Lung (tissue), 17 donors: ENCODE measurements at places on chromosomes 1 and 21.

DNA sequence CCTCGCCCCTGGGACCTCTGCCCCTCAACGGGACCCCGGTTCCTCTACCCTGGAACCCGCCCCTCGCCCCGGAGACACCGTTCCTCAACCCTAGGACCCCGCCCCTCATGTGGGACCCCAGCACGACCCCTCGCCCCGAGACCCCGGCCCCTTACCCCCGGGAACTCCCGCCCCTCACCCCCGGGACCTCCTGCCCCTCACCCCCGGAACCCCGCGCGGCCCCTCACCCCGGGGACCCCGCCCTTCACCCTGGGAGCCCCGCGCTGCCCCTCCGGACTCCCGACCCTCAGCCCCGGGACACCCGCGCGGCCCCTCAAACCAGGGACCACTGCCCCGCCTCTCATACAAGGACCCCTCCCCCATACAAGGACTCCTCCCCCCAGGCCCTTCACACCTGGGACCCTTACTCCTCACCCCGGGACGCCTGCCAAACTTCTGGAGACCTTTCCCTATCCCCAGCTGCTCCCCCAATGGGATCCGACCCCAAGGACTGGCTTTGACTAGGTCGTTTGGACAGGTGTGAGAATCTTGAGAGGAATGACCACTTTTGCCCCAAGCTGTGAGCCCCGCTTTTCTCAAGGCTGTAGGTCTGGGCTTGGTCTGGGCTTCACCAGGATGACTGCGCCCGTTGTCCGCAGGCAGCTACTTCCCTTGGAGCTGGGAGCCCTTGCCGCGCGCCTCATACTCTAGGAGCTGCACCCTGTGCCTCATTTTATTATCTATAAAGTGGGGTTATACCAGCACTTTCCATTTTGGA is 843 bp downstream of the DIP2A start:
- DNase-seq: peak; percentile 38
- H3K4me3 ChIP-seq: peak overlapping the region; percentile 72
- H3K36me3 ChIP-seq: peaks cover 4% of the 10 kb centered on the region
- peaks cover 10% of the 10 kb centered on the region for H3K4me1 ChIP-seq
- H3K27ac ChIP-seq: peak overlapping the region; percentile 97
- H3K27me3 ChIP-seq: no peaks in the 10 kb centered on the region

- no peaks in the 10 kb centered on the region for H3K36me3 ChIP-seq
- no peaks in the 10 kb centered on the region for H3K27me3 ChIP-seq
- H3K4me1 ChIP-seq: peaks cover 25% of the 10 kb centered on the region
- H3K4me3 ChIP-seq: no peak overlapping the region
- H3K27ac ChIP-seq: no peak overlapping the region
- no peak for DNase-seq
Measured at GRCh38 chr1:21297975-21298374, 7.7 kb upstream of the ECE1 start.

- H3K27ac ChIP-seq: no peak overlapping the region
- H3K36me3 ChIP-seq: no peaks in the 10 kb centered on the region
- peaks cover 7% of the 10 kb centered on the region for H3K27me3 ChIP-seq
- H3K4me3 ChIP-seq: no peak overlapping the region
- no peak for DNase-seq
Measured at GRCh38 chr1:24506691-24507381, 4.2 kb downstream of the RCAN3 start.

DNA sequence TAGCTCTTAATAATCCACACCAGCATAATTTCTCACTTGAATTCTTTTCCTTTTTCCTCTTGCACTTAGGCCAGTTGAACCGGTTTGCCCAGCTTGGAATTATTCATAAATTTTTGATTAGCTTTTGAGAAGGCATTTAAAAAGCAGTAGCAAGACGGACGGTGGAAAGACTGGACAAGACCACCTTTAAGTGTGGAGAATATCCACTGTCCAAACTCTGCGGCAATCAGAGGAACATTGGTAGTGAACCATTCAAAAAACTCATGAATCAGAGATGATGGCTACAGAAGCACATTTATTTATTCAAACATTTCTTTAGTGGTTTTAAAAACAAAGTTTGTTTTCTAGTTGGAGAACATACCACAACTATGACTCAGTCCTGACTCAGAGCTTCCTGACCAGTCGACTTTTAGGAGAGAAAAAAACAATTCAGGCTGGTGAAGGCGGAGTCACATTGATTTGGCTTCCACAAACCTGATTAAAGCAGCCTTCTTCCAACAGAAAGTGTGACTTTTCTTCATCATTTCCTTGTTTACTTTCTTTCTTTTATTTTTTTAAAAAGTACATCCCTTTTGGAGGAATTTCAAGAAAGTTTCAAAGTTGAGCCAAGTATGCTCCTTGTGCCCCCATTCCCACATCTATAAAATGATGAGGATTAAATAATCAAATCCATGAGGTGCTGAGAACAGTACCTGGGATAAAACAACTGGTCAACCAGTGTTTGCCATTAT is 128.8 kb downstream of the ADSS2 start:
- no peaks in the 10 kb centered on the region for H3K27me3 ChIP-seq
- peak overlapping the region; percentile 77 for H3K27ac ChIP-seq

DNA sequence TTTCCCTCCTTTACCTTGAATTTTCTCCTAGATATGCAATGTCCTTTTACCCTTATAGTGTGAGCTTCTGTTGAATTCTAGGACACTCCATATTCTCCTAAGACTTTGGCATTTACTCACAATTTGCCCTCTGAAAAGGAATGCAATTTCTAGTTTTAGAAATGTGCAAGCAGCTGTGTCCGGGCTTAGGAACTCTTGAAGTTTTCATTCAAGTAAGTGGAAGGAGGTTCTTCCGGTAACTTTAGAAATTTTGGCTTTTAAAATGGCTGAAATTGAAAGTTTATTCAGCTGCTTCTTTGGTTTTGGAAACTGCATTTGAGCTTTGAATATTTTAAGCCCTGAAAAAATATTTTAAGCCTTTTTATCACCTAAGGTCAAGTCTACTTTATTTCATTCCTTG is 56.3 kb downstream of the DPH5 start:
- H3K27me3 ChIP-seq: no peaks in the 10 kb centered on the region
- no peaks in the 10 kb centered on the region for H3K4me1 ChIP-seq
- no peak overlapping the region for H3K27ac ChIP-seq
- H3K4me3 ChIP-seq: no peak overlapping the region
- H3K36me3 ChIP-seq: peaks cover 8% of the 10 kb centered on the region

DNA sequence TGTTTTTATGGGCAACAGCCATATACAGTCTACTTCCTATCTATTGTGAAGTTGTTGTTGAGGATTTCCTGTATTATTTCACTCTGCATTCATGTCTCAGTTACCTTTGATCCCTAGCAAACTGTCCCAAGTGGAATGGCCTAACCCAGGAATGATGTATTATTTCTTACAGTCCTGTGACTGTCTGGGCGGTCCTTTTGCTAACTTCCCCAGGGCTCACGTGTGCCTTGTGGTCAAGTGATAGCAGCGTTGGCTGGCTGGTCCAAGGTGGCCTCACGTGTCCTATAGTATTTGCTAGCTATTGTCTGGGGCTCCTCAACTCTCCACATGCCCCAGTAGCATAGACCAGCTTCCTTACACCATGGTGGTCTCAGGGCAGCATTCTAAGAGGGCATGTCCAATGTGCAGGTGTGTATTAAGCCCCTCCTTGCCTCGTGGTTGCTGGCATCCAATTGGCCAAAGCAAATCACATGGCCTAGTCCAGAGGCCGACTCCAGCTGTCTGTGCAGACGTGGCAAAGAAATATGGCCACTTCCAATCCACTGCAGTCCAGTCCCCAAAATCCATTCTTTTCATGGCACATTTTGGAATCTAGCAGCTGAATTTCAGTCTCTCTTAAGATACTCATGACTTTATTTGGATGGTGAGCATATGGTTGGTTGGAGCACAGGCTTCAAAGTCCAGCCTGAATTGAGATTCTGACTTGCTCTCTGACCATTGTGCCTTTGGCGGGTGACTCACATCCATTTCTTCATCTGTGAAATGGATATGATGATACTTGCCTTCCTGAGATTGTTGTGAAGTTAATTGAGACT is 94.1 kb downstream of the GALNT2 start:
- no peak for DNase-seq
- H3K27me3 ChIP-seq: no peaks in the 10 kb centered on the region

GRCh38 chr1:110722807-110723206 is 48.1 kb upstream of the KCNA3 start:
- no peak overlapping the region for H3K27ac ChIP-seq
- H3K4me1 ChIP-seq: peaks cover 3% of the 10 kb centered on the region
- no peak for DNase-seq
- no peak overlapping the region for H3K4me3 ChIP-seq

- H3K4me3 ChIP-seq: no peak overlapping the region
- DNase-seq: no peak
- no peaks in the 10 kb centered on the region for H3K36me3 ChIP-seq
Measured at GRCh38 chr21:38590449-38591217, 92.4 kb upstream of the ERG start.

- H3K4me1 ChIP-seq: peaks cover 4% of the 10 kb centered on the region
- no peaks in the 10 kb centered on the region for H3K27me3 ChIP-seq
- no peak overlapping the region for H3K4me3 ChIP-seq
Measured at GRCh38 chr1:56469640-56470371, 109.6 kb downstream of the PLPP3 start.

DNA sequence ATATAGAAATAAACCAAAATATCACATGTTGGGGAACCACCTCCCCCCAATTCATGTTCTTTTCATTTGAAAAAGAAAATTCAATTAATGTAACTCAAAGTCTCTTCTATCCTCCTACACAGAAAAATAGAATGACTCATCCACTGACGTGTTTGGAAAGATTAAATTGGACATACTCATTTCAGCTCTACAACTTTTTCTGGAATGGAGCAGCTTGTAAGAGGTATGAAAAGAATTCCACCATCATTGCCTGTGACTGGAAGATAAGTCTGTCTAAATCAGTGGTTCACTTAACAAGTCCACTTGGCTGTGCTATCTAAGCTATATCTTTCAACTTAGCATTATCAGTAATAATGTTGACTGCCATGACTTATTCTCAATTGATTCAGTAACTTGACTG is 702.3 kb downstream of the BRINP3 start:
- H3K4me3 ChIP-seq: no peak overlapping the region
- DNase-seq: no peak
- no peak overlapping the region for H3K27ac ChIP-seq
- H3K4me1 ChIP-seq: no peaks in the 10 kb centered on the region
- no peaks in the 10 kb centered on the region for H3K27me3 ChIP-seq
- no peaks in the 10 kb centered on the region for H3K36me3 ChIP-seq

DNA sequence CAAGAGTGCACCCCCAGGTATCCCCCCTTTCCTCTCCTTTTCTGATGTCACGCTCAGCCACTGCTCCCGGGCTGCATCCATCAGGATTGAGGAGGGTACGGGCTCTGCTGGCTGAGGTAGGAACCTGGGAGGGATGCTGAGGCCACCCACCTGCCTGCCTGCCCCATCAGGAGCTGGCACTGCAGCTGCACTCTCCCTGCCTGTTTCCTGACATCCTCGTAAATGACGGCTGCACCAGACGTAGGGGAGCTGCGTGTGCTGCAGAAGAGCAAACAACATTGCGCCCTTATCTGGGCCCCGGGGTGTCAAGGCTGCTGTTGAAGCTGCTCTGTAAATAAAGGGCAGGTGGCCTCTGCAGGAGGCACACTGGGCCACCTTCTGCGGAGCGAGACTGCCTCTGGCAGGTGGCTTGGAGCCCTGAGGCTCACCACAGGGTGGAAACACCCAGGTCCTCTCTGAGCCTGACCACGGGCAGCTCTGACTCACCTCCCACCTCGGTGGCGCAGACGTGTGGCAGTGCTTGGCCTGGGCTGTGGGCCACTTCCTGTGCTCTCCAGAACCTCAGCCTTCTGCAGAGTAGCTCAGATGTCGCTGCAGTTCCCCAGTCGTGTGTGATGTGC is 30.9 kb downstream of the SNAP47 start:
- no peak overlapping the region for H3K27ac ChIP-seq
- peaks cover 15% of the 10 kb centered on the region for H3K4me1 ChIP-seq
- H3K27me3 ChIP-seq: no peaks in the 10 kb centered on the region
- no peak for DNase-seq
